ENCODE measurements at places on chromosomes 3 and 15.

DNA sequence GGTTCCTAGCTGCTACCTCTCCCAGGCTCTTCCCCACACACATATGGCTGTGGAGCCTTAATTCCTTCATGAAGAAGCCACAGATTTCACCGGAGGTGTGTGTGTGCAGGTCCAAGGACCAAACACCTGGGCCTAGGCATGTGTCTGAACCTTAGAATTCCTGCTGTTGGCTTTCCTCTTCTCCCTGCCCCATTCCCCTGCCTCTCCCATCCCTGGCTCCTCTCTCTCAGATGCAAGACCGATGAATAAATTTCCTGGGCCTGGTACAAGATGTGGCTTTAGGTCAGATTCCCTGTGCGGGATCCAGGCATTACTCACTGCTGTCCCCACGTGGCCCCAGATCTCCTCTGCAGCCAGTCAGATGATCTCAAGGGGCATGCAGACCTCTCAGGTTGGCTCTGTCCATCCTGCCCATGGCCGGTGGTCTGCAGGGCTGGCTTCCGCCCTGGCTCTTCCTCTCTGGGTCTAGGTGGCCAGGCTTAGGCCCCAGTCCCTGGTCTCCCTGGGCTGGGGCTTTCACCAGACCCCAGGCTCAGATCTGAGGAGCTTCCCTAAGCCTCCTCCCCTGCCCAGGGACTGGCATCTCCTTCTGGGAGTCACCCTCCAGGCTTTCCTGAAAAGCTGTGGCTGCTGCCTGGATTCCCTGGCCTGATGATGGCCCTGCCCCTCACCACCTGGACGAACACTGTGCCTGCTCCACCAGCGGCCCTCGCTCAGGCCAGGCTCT, 20.5 kb downstream of the CCR9 start:
- DNase-seq: no peak

DNA sequence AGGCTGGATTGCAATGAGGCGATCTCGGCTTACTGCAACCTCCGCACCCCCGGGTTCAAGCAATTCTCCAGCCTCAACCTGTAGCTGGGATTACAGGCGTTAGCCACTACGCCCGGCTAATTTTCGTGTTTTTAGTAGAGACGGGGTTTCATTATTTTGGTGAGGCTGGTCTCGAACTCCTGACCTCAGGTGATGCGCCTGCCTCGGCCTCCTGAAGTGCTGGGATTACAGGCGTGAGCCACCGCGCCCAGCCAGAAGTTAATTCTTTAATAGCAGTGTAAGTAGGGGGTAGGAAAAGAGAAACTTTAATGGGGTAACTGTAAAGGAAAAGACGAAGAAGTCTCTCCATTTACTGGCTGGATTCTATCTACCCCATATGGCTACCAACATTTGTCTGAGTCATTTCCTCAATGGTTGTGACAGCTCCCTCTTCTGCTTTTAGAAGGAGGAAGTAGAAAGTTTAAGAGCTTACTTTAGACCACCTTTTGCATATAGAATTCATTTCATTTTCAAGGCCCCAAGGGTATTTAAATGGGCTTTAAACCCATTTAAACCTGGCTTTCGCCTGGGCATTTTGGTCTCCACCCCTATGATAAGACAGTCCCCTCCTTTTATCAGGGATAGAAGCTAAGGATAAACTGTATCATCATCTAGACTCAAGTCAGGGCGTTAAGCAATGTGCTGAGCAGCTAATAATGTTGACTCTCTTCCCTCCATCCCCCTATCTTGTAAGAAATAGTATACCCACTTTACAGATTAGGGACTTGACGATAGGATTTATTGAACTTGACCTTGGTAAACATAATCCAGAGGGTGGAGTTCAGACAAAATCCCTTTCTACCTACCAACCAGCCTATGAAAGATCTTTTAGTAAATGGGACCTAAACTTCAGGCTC, 1.1 kb upstream of the CDV3 start:
- no peak for DNase-seq

GRCh38 chr15:63995789-63996188, 50.5 kb downstream of the DAPK2 start:
- DNase-seq: no peak

- DNase-seq: no peak
Observed at GRCh38 chr3:115877615-115877899, 254.2 kb downstream of the GAP43 start.

GRCh38 chr3:27105904-27106303, 263.3 kb downstream of the NEK10 start:
- DNase-seq: no peak

GRCh38 chr3:3628676-3629328, 170.4 kb upstream of the LRRN1 start:
- DNase-seq: no peak

DNA sequence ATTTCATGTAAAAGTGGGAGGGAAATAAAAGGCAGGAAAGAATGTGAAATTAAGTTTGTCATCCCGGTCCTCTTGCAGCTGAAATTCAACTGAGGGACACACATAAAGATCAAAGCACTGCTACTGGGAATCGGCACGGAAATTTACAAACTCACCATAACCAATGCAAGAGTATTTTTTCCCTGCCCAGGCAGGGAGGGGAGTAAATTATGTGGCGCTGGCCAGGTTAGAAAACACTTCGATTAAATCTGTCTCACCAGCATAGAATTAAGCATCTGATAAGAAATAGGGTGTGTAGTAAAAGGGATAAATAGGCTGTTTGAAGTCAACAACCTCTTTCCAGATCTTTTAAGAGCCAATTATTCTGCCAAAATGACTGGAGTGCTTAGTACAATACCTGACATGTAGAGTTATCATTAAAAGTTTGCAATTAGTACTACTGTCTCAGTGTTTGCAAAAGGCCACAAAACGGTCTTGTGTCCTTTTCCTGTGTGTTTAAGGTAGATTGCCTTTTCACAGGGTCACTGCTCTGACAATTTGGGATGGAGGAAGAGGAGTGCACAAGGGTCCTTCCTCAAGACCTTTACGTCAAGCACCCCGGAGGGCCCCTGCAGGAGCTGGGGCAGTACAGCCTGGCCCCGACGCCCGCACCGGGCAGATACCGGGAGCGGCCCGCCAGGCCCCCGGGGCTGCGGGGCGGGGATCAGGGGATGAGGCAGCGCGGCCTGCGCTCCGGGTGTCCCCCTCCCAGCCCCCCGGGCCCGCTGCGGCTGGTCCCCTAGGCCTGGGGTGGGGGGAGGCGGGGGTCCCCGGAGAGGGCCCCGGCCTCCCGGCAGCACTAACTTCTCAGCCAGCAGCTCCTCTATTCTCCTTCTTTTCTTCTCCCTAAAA, 651 bp downstream of the UBA3 start:
- DNase-seq: no peak

GRCh38 chr3:86418861-86419260, 572.1 kb downstream of the VGLL3 start:
- DNase-seq: no peak
